Kidney epithelial cell (primary cell): ENCODE measurements at places on chromosomes 5 and 9. TPM values are rescaled to one million over a fixed set of nuclear protein-coding genes. Genes with fewer than 3 reads are reported as not detected.

GRCh38 chr5:143064676-143065075 lies 294.5 kb downstream of the ARHGAP26 start:
- DNase-seq, result no peak

PCDHB15 gene
- 2.3 and 3.0 TPM in 2 replicates for total RNA-seq

DNA sequence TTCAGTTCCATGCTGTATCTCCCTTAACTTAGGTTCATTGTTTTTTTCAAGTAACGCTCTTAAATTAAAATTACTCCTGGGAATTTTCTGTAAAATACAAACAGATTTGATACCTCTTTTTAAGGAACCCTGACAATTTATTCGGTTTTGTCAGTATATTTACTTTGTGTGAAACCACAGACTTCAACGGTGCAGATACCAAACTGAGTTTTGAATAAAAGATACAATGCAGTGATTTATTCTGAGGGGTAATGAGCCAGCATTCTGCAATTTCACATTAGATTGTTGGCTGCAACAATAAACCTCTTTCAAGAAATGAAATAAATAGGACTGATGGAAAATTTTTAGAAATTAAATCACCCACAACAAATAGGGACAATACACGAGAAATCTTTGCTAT lies 308.6 kb upstream of the EDIL3 start:
- DNase-seq, result no peak

DNA sequence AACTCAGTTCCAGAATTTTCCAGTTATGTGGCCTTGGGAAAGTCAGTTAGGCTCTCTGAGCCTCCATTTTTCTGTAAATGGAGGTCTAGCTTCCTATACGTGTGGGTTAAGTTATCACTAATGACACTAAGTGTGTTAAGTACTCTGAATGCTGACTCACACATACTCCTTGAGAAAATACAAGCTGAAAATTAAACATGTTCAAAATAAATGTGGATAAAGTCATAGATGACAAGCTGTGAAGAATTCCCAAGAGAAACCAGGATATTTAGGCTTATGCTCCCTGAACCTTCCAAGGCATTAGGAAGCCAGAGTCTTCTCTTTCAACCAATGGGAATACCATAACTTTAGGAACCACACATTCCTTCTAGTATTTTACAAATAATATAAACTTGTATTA lies 58.1 kb downstream of the ABCA1 start:
- no peak for DNase-seq

GRCh38 chr5:94613583-94613982 lies 4.8 kb downstream of the KIAA0825 start:
- DNase-seq, result no peak

PCDHA1 gene
- total RNA-seq, result not detected in 2 replicates

- no peak for DNase-seq
Observed at GRCh38 chr9:95974389-95974788, 98.9 kb downstream of the ERCC6L2 start.

FBP2 gene
- total RNA-seq, result not detected in 2 replicates

DRD1 gene
- 0.07 TPM in 1 of 2 replicates, not detected in the other for total RNA-seq

DNA sequence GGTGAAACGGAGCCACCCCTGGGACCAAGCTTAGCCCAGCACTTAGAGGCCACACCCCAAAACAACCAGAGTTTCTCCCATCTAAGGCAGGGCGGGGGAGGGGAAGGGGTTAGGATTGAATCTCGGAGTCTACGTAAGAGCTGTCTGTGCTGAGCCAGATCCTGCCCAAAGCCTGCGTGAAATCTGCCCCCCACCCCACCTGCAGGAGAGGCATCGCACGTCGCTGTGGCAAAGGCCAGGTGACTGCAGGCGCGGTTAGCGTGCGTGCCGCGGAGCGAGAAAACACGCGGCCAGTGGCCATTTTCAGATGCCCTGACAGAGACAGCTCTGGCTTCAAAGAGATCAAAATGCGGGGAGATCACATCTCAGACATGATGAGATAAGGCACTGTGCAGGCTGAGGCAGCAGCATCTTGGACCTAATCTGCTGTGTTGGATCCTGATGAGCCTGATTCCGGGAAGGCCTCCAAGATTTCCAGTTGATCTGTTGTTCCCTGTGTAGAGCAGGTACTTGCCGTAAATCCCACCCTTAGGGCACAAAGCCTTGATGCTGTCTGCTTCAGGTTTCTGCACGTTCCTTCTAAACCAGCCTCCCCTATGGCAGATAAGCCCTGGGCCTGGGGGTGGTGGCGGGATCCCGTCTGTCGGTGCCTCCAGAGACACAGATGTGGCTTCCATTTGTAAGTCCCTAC lies 2.5 kb upstream of the QSOX2 start:
- DNase-seq, result no peak

DNA sequence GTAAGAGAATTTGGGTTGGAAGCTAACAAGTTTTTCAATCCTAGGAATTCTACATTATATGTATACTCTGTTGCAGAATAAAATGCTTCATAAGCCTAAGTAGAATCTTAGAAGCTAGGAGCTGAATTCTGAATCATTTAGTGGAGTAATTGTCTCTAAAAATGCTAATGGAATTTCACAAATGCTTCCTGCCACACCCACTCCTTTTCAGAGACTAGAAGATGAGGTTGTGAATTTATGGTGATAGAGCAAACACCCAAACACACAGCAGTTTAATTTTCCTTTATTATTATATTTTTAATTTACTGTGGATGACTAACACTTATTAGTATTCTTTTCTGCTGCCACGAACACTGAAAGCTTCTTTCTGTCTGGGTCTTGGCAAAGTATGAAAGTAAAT lies 208.0 kb upstream of the PDE4D start:
- DNase-seq, result no peak

FOXI1 gene
- not detected in 2 replicates for total RNA-seq

DNA sequence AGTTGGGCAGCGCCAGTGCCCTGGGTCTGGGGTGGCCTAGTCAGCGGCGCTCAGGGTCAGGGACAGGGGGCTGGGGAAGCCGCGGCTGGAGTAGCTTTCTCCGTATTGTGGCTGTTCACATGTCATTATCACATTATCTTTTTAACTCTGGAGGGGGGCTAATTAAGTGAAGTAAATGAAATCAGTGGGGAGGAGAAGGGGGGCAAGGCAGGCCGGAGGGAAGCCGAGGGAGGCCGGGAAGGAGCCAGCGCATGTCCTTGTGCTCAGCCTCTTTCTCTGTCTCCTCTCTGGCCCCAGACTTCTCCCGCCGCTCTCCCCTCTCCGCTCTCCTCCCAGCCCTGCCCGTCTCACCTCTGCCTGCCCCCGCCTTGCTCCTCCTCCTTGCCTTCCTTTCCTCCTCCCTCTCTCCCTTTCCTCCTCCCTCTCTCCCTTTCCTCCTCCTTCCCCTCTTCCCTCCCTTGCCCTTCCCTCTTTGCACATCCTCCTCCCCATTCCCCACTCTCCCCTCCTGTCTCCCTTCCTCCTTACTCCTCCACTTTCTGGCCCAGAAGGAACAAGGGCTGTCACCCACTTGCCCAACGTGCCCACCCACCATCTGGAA lies 38.7 kb downstream of the ASS1 start:
- no peak for DNase-seq

DNA sequence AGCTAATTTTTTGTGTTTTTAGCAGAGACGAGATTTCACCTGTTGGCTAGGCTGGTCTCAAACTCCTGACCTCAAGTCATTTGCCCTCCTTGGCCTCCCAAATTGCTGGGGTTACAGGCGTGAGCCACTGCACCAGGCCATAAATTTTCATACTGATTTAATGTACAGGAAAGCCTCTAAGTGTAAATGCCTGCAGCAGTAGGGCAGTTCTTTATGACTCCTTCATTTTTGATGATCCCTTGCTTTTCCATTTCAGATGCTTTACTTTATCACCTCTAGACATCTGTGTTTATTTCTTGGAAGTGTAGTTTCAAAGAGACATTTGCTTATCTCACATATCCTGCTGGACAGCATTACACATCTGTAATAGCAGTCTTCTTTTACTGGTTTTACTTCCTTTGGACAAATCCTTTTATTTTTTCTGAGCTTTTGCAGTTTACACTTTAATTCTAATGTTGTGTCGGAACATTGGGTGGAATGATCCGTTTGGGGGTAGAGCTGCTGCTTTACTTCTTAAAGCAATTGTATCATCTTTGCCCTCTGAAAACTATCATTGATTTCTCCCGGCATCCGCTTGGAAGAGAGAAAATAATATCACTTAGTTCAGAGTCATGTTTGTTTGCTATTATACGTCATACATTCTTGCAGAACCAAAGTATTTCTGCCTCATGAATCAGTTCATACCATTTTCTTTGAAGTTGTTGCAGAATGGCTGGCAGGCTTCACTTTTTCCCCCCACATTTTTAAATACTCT lies 36.0 kb downstream of the SCGB3A1 start:
- DNase-seq, result no peak

CATSPER3 gene
- 0.13 TPM in 1 of 2 replicates, not detected in the other for total RNA-seq

DNA sequence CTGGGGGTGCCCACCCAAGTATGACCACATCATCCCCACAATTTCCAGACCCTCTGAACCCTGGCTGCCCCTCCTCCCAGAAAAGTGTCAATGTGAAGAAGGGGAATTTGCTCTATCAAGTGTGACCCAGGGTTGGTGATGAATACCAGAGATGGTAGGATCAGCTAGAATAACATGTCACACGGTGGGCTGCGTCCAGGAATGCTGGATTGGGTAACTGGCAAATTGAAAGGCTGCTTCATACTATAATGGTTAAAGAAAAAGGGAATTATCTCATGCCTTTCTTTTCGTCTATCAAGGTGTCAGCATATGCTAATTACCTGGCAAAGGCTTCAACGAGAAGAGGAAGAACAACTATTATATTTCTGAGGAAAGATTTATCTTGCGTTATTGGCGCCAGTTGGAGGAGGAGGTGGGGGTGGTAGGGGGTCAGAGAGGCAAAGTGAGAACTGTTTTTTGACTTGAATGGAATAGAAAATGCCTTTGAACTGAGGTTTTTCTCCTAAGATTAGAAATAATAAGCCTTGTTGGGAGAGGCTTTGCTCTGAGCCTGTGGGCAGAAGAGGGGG lies 27.8 kb upstream of the ARAP3 start:
- no peak for DNase-seq

DNA sequence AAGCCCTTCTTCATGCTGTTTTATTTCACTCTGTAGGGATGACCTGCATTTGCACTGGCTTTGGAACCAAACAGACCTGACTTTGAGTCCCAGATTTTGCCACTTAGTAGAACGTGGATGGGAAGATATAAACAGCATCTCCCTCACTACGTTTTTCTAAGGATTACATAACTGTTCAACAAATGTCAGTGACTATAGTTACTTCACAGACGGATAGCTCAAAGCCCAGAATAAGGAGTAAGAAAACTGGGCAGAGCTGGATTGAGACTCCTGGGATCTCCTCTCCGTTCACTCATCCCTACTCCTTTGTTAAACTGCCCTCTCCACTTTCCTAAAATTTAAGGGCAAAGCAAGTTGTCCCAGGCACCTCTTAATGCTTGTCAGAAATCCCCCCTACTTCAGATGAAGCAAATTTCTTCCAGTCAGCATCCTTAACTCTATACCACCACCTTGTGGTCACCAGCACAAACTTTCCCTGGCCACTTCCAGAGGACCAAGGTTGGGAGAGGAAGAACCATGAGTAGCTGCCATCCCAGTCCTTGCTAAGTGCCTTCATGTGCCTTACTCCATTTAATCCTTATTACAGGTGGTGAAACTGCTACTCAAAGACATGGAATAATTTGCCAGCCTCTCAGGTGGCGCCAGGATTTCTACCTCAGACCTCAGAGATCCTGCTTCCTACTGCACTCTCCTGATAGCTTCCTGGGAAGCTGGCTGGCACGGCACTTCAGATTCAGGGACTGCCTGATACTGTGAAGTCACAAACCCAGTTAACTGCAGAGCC lies 38.4 kb downstream of the EGR1 start:
- no peak for DNase-seq

SELENOP gene
- total RNA-seq, result 14.1 and 17.3 TPM in 2 replicates

GPR21 gene
- 0.63 TPM in 1 of 2 replicates, not detected in the other for total RNA-seq

EPB41L4A gene
- total RNA-seq, result 17.9 and 30.6 TPM in 2 replicates

GRCh38 chr9:32161720-32162119 lies 222.7 kb upstream of the ACO1 start:
- no peak for DNase-seq

NREP gene
- 140 and 154 TPM in 2 replicates for total RNA-seq

TRIM52 gene
- total RNA-seq, result 2.2 and 6.0 TPM in 2 replicates

DNA sequence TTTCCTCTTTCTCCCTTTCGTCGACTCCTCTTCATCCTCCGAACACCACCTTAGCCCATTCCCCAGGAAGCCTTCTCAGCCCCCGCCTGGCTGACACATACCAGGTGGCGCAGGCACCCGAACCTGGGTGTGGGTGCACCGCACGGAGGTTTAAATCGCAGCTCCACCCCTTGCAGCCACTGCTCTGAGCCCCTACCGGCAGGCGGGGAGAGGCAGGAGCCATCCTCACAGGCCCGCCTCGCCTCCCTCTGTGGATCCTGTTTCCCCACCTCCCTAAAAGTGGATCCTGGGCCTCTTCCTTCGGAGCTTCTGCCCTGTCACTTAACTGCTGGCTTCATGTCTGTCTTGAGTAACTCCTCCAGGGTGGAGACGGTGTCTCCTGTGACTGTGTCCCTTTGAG lies 110.7 kb downstream of the OLFM1 start:
- no peak for DNase-seq

SPAG8 gene
- not detected in 2 replicates for total RNA-seq

DNA sequence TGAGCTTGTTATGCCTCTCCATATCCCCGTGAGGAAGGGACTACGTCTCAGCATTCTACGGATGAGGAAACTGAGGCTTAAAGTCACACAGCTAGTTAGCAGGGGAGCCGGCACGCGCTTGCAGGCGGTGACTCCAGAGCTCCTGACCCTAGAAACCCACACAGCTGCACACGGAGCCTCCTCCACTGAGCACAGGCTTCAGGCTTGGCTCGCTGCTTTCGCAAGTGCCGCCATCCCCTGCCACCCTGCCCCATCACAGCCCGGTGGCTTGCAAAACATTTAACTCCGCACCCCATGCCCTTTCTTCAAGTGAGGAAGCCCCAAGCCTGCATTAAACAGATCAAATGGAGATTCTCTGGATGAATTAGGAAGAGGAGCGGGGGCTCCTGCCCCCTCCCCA lies 138.3 kb downstream of the HSD17B3 start:
- DNase-seq, result no peak

DNA sequence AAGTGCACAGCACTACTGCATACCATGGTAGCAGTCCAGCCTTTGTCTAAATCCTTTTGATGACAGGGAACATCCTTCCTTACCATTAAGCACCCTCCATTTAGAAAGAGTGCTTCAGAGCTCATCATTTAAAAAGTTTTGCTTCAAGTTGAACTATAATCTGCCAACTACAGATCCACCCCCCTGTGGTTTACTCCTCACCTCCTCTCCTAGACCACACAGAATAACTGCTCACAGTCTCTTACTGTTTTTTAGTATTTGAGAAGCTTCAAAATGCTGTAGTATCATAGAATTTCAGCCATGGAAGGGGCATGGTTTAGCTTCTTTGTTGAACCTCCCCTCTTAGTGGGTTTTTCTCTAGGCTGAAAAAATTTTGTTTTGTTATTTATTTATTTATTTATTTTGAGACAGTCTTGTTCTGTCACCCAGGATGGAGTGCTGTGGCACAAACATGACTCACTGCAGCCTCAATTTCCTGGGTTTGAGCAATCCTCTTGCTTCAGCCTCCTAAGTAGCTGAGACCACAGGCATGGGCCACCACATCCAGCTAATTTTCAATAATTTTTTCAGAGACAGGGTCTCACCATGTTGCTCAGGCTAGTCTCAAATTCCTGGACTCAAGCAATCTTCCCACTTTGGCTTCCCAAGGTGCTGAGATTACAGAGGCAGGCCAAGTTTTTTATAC lies 384.3 kb upstream of the RFX3 start:
- DNase-seq, result no peak

GRCh38 chr5:153096381-153096780 lies 394.1 kb upstream of the GRIA1 start:
- no peak for DNase-seq
